Stimulated activated CD4-positive, alpha-beta T cell treated with anti-CD3 and anti-CD28 coated beads, Interleukin-4, amount 100 ng/mL, for 1 hour (primary cell): ENCODE measurements at places on chromosomes 4 and X.

DNA sequence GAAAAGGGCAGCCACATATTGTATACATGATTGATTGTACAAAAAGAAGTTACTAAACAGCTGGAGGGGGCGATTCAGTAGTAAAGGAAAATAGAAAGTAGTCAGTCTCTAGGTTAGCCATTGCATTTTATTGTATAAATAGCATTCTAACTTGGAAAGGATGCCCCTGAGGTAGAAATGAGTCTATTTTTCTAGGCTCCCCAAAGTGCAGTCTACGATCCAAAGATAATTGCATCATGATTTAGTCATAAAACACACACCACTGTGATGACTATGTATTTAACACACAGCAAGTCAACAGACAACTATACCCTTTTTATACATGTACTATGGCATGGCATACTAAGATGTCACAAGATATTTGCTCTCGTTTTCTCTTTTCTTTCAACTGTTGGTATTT is 204.9 kb downstream of the APBB2 start:
- no peak for DNase-seq

GRCh38 chr4:19158107-19158809 is 1093.4 kb upstream of the SLIT2 start:
- DNase-seq, result no peak

DNA sequence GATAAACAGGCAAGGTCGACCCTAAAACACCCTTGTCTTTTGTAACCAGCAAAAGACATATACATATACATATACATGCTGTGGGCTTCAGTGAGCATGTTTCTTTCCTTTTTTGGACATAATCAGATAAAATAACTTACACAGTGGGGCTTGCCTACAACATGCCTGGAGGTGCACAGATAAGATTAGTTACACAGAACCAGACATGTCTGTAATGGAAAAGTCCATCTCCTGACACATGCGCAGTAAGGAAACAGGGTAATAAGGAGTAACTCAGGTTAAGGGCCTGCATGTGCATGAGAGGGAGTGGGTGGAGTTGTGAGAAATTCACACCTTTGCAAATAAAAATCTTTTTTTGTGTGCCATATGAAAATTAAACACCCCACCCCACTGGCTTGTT is 3.4 kb downstream of the UGT2A1 start:
- DNase-seq, result no peak

GRCh38 chrX:78619834-78620233 is 39.3 kb downstream of the RTL3 start:
- DNase-seq, result no peak

DNA sequence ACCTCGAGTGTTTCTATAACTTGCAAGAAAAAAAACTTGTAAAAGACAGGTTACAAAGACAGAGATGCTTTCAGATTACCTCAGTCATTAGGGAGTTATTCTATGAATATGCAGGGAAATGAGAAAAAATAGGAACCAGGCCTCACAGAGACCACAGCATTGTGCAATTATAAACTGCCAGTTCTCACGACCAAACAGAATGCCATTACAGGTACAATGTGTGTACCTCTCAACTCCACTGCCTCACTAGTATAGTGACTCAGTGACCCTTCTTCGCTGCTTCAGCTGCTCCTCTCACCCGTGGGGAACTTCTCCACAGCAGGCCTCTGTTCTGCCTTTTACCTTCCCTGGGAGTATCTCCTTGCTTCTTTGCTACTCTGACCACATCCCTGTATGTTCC is 2.3 kb upstream of the HTATSF1 start:
- DNase-seq, result no peak

GRCh38 chr4:104064646-104065577 is 345.1 kb upstream of the TACR3 start:
- no peak for DNase-seq

DNA sequence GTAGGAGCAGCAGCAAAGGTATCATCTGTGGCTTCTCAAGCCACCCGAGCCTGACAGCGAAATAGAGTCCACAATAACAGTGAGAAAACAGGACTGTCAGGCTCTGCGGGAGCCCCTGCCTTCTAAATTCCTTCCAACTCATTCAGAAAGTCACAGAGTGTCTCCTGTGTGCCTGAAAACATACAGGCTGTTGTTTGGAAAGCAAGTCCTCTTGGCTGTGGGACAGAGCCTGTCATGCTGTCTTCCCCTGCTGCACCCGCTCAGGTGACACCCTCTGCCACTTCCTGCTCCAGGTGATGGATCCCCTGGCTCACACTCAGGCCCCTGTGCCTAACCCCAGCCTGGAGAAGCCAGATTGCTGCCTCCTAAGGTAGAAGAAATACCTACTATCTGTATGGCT is 152.3 kb downstream of the RAB28 start:
- no peak for DNase-seq

GRCh38 chr4:180542445-180543100 is 1700.6 kb upstream of the TENM3 start:
- DNase-seq, result no peak

DNA sequence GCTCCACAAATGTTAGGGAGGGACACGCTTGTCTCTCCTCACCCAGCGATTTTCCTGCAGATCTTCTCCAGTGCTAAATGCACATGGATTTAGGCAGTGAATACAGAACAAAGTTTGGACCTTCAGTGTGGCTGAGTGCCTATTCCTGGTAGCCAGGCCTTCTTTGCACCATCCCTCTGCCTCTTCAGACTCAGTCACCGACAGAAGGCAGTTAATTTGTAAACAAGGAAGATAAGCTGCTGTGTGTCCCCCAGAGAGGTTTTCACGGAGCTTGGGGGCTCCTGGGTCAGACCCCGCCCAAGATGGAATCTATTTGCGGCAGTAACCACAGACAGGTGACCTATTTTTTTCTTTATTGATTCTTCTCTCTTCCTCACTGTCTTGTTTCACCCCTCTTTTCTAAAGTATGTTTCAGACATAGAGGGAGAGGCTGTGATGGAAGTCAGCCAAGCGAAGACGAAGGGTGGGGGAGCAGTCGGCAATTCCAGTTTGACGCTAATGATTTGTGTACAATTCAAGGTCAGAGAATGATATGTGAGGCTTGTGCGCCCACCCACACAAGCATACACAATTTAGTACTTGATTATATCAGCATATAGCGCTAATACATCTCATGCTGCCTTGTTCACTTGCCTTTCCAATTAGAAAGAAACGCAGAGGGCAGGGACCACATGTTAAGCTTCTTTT is 200.8 kb downstream of the MGST2 start:
- no peak for DNase-seq

DNA sequence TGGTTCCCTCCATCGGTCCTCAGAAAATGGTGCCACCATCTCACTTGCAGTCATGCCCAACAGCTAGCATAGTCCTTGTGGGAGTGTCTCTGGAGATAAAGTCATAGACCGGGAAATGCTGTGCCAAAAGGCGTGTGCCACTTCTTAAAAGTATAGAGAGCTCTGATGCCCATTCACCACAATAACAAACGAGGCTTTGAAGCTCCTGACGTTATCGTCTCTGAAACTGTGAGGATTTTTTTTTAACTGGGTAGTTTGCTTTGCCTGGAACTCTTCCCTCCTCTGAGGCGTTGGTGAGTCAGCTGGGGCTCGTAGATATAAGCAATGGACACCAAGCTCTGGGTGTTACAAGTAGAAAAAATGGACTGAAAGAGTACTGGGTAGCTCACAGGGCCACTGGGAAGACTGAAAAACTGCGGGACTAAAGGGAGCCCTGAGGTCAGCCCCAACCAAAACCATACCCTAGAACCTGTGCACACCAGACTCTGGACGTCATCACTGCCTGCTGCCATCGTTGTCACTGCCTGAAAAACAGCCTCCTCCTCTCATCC is 89.4 kb upstream of the TRIM2 start:
- DNase-seq, result peak; percentile 41

DNA sequence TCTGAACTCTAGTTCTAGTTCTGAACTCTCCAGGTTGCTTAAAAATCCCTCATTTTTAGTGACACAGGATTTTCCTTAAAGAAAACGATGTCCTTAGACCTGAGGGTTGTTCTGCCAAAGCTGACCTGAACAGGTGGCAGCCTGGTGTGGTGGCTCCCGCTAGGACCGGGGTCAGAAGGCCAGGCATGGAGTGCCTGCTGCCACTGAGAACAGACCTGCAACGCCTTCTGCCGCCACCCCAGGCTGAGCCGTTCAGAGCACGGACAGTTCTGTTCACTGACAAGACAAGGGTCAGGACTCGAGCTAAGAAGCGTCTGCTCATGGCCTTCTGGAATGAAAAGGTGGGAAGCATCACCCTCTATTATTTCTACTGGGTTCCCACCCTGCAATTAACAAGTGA is 15.8 kb downstream of the DCTD start:
- DNase-seq, result no peak

DNA sequence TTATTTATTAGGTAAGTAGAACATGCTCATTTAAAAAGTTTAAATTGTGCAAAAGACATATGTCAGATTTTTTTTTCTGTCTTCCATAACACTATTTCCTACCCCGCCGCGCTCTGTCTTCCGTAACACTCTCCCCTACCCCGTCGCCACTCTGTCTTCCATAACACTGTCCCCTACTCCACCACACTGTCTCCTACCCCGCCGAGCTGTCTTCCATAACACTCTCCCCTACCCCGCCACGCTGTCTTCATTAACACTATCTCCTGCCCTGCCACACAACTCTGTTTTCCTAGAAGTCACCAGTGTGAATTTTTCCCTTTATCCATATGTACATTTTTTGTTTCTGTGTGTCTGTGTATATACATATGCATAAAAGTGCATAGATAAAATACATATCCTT is 4.4 kb downstream of the MSMO1 start:
- no peak for DNase-seq

GRCh38 chr4:135185256-135185655 is 983.7 kb upstream of the PABPC4L start:
- DNase-seq, result no peak

- peak; percentile 56 for DNase-seq
These were observed 507.9 kb downstream of the MID1IP1 start for GRCh38 chrX:39309018-39309635.

GRCh38 chr4:185865901-185866328 is 53.9 kb upstream of the SORBS2 start:
- DNase-seq, result no peak

GRCh38 chr4:173237152-173237551 is 68.5 kb downstream of the GALNT7 start:
- DNase-seq, result no peak

DNA sequence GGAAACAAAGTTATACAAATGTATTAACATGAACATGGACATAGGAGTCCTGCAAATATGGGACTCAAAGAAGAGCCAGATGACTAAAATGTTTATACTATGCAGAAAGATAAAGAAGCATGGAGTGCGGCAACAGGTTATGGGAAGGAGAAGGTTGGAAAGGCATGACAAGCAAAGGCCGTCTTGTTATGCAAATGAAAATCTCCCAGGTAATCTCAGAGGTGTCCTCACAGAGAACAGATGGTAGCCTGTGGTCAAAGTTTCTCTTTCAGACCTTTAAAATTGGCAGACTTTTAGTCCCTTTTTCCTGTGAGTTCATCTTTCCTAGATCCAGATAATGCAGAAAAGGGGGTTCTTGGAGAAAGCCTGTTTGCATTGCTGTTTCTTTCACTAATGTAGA is 116.4 kb upstream of the BEND4 start:
- DNase-seq, result no peak

- no peak for DNase-seq
These were observed 32.9 kb downstream of the PIGG start for GRCh38 chr4:531721-532565.

GRCh38 chr4:141501931-141502330 is 134.5 kb upstream of the IL15 start:
- DNase-seq, result no peak

DNA sequence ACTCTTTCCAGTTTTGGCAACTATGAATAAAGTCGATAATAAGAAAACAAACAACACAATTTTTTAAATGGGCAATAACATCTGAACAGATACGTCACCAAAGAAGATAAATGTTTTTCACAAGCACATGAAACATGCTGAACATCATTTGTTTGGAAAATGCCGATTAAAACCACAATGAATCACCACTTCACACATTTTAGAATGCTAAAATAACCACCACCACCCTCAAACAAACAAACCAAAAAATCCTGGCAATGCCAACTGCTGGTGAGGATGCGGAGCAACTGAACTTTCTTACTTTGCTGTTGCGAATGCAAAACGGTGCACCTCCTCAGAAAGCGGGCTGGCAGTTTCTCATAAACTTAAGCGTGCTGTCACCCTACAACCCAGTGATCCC is 115.9 kb downstream of the NSUN7 start:
- no peak for DNase-seq

DNA sequence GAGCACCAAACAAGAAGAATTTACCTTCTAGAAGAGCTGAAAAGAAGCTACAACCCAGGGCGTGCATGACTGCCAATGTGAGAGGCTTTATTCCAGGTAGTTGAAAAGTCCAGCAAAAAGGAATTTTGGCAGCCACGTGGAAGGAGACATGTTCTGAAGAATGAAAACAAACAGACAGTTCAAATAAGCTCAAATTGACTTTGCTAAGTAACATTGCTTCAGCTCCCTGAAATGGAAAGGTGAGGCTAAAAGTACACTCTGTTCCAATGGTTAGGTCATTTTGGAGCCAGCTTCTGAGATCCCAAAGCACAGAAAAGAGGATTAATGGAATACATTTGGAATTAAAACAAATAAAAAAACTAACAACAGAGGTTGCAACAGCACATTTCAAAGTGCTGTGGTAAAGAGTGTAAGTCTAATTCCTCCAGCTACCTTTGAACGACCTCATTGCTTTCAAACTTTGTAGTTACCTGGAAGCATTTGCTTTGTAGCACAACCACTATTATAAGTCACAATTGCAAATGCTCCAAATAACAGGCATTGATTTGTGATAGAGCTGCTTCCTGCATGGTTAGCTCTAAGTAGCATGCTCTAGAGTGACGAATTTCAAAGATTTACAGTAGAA is 405.3 kb upstream of the EDA2R start:
- DNase-seq, result no peak

- DNase-seq, result no peak
These were observed 234.3 kb downstream of the HS3ST1 start for GRCh38 chr4:11194431-11194830.

GRCh38 chr4:3372933-3373465 is 68.8 kb upstream of the HGFAC start:
- no peak for DNase-seq
